ENCODE measurements at places on chromosomes 4 and X.

- no peak overlapping the region for H3K4me3 ChIP-seq
- H3K27me3 ChIP-seq, result no peaks in the 10 kb centered on the region
- no peak overlapping the region for H3K27ac ChIP-seq
- no peaks in the 10 kb centered on the region for H3K4me1 ChIP-seq
- no peaks in the 10 kb centered on the region for H3K36me3 ChIP-seq
- DNase-seq, result no peak
Observed at GRCh38 chr4:25632135-25632534, 23.5 kb upstream of the SLC34A2 start.

DNA sequence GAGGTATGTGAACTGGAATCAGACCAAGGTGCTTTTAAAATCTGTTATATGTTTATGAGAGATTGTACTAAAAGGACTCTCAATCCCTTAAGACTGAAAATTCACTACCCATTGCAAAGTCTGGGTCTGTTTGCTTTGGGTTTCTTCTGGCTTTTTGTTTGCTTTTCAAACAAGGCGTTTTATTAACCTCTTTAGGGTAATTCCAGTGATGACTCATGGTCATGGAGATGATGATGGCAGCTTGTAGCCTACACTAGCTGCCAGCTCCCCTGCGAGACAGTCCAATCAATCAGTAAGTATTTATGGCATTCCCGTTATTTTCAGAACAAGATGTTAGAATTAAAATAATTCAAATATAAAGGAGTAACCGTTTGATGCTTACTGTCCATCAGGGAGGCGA lies 643.8 kb upstream of the FTHL17 start:
- no peak overlapping the region for H3K27ac ChIP-seq
- no peaks in the 10 kb centered on the region for H3K27me3 ChIP-seq
- no peak for DNase-seq
- no peaks in the 10 kb centered on the region for H3K4me1 ChIP-seq

DNA sequence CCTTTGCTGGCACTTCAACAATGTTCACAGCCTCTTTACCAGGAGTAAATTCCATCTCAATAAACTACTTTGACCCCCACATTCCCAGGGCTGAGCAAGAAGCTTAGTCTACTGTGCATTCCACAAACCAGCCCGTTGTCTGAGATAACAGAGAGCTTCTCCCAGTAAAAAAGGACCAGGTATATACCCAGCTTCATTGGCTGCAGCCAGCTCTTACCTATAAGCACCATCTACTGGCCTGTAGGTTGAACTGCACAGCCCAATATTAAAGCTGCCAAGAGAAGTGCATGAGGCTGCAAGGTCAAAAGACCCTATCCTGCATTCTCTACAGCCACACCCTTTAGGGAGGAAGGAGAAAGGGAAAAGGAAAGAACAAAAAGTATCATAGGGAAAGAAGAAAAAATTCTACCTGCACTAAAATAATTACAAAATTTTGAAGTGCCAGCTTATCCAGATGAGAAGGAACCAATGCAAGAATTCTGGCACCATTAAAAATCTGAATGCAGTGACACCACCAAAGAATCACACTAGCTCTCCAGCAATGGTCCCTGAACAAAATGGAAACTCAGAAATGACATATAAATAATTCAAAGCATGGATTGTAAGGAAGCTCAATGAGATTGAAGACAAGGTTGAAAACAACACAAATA lies 45.7 kb upstream of the INTU start:
- no peaks in the 10 kb centered on the region for H3K4me1 ChIP-seq
- H3K4me3 ChIP-seq, result no peak overlapping the region
- no peaks in the 10 kb centered on the region for H3K27me3 ChIP-seq
- DNase-seq, result peak; percentile 3

GRCh38 chr4:104491481-104492182 lies 3.1 kb downstream of the CXXC4 start:
- DNase-seq, result peak; percentile 37
- peaks cover 76% of the 10 kb centered on the region for H3K27me3 ChIP-seq
- peak overlapping the region; percentile 80 for H3K4me3 ChIP-seq
- H3K4me1 ChIP-seq, result peaks cover 35% of the 10 kb centered on the region
- no peaks in the 10 kb centered on the region for H3K36me3 ChIP-seq
- no peak overlapping the region for H3K27ac ChIP-seq

GRCh38 chr4:53786632-53787031 lies 195.3 kb upstream of the LNX1 start:
- DNase-seq, result no peak
- H3K36me3 ChIP-seq, result no peaks in the 10 kb centered on the region
- H3K27ac ChIP-seq, result no peak overlapping the region
- H3K27me3 ChIP-seq, result peaks cover 38% of the 10 kb centered on the region

DNA sequence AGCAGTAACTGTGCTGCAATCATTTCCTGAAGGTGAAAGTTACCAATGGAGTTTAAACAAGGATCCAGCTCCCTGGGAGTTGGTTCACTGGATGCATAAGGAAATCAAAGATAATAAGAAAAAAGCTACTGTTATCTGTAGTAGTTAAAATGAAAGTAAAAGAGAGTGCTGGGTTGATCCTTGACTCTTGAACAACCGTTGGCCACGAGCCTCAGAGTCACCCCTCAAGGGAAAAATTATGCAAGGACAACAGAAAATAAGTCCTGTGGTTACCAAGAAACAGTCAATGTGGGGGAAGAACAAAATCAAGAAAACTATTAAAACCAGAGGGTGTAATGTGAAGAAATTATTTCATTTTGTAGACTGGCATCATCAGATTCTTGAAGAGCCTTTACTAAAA lies 49.7 kb upstream of the DDIT4L start:
- H3K27me3 ChIP-seq, result peaks cover 6% of the 10 kb centered on the region
- H3K4me3 ChIP-seq, result peak overlapping the region; percentile 41
- no peaks in the 10 kb centered on the region for H3K36me3 ChIP-seq
- no peaks in the 10 kb centered on the region for H3K4me1 ChIP-seq
- no peak overlapping the region for H3K27ac ChIP-seq

DNA sequence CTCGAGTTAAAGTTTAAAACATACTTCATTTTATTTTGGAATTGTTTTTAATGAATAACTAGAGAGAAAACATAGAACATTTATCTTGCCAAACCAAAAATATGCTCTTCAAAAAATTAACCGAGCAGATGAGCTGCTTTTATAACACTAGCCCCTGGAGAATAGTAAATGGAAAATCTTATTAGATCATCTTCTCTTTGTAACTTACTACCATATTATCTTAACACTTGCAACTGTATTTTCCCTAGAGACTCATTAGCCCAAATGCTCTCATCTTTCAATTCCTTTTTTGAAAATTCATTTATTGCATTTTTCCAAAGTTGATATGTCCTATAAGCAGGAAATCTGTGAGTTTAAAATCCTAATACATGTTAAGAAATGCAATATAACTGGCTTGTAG lies 143.3 kb downstream of the CAMK2D start:
- H3K36me3 ChIP-seq, result peaks cover 2% of the 10 kb centered on the region
- no peak overlapping the region for H3K27ac ChIP-seq
- H3K4me3 ChIP-seq, result no peak overlapping the region
- no peak for DNase-seq
- H3K27me3 ChIP-seq, result no peaks in the 10 kb centered on the region

- no peaks in the 10 kb centered on the region for H3K4me1 ChIP-seq
- DNase-seq, result no peak
- H3K36me3 ChIP-seq, result no peaks in the 10 kb centered on the region
Observed at GRCh38 chrX:19214311-19214710, 92.0 kb upstream of the ADGRG2 start.

- H3K4me1 ChIP-seq, result no peaks in the 10 kb centered on the region
- no peak overlapping the region for H3K27ac ChIP-seq
- H3K27me3 ChIP-seq, result peaks cover 6% of the 10 kb centered on the region
- no peaks in the 10 kb centered on the region for H3K36me3 ChIP-seq
Observed at GRCh38 chr4:8656185-8656517, 63.6 kb downstream of the CPZ start.

- H3K27me3 ChIP-seq, result peaks cover 29% of the 10 kb centered on the region
- peak; percentile 35 for DNase-seq
- H3K4me1 ChIP-seq, result peaks cover 27% of the 10 kb centered on the region
- no peaks in the 10 kb centered on the region for H3K36me3 ChIP-seq
- H3K4me3 ChIP-seq, result peak overlapping the region; percentile 73
- no peak overlapping the region for H3K27ac ChIP-seq
Observed at GRCh38 chr4:145720656-145721055, 40.7 kb downstream of the C4orf51 start.

GRCh38 chrX:130321550-130321949 lies 18.2 kb upstream of the SLC25A14 start:
- H3K36me3 ChIP-seq, result peaks cover 8% of the 10 kb centered on the region
- H3K27me3 ChIP-seq, result peaks cover 36% of the 10 kb centered on the region
- no peak for DNase-seq
- no peaks in the 10 kb centered on the region for H3K4me1 ChIP-seq

DNA sequence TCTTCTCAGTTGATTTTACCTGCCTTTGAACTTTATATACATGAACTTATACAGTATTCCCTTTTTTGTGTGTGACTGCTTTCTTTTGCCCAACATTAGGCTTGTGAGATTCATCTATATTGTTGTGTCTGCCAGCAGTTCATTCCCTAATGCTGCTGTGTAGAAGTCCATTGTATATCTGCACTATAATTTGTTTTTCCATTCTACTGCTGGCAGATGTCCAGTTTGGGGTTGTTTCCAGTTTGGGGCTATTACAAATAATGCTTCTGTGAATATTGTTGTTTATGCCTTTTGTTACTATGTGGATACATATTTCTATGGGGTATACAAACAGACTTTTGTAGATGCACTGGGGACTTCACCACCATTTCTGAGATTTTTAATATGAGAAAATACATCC lies 268.4 kb downstream of the DCTD start:
- no peaks in the 10 kb centered on the region for H3K4me1 ChIP-seq
- H3K27ac ChIP-seq, result no peak overlapping the region
- H3K4me3 ChIP-seq, result no peak overlapping the region
- DNase-seq, result no peak

DNA sequence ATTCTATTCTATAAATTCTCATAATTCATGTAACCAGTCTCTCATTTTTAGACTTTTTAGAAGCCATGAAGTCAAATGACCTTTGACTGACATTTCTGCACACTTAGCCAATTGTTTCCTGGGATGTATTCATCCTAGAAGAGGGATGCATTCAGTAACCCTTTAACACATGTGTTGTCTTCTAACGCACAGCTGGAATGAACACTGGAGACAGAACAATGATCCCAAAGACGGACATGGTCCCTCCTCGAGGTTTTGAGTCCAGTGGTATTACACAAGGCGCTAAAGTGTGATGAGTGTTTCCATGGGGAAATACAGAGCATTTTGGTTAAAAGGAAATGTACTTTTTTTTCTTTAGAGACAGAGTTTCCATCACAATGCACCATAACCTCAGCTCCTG lies 39.8 kb upstream of the CLDN24 start:
- H3K27me3 ChIP-seq, result no peaks in the 10 kb centered on the region
- no peak overlapping the region for H3K27ac ChIP-seq
- H3K4me1 ChIP-seq, result no peaks in the 10 kb centered on the region
- no peak for DNase-seq
- H3K4me3 ChIP-seq, result no peak overlapping the region

DNA sequence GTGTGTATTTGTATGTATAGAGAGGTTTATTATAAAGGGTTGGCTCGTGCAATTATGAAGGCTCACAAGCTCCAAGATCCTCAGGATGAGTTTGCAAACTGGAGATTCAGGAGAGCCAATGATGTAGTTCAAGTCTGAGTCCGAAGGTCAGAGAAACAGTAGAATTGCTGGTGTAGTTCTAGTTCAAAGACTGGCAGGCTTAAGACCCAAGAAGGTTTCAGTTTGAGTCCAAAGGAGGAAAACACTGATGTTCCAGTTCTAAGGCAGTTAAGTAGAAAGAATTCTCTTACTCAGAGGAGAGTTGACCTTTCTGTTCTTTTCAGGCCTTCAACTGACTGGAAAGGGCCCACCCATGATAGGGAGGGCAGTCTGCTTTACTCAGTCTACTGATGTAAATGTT lies 89.1 kb downstream of the PTPN13 start:
- DNase-seq, result no peak
- H3K27ac ChIP-seq, result no peak overlapping the region
- H3K4me1 ChIP-seq, result no peaks in the 10 kb centered on the region
- H3K4me3 ChIP-seq, result no peak overlapping the region
- H3K36me3 ChIP-seq, result no peaks in the 10 kb centered on the region
- no peaks in the 10 kb centered on the region for H3K27me3 ChIP-seq

- H3K4me3 ChIP-seq, result no peak overlapping the region
- H3K27me3 ChIP-seq, result peaks cover 34% of the 10 kb centered on the region
- H3K4me1 ChIP-seq, result no peaks in the 10 kb centered on the region
Observed at GRCh38 chr4:164997941-164998340, 20.5 kb upstream of the TRIM61 start.

DNA sequence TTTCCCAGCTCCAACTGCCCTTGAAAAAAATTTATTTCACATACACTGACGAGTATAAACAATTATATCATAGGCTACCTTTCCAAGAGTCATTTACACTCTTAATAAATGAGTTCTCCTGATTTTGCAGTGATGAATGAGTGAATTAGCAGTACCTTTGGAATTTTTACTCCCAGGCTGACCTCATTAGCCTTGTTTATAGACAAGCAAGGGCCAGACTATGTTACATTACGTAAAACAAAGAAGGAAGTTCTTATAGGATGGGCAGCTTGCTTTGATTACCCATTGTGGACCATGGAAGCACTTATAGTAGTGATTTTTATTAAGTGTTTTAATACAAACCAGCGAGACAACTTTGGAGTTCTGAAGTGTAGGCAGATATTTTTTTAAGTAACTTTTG lies 112.9 kb upstream of the C1QTNF7 start:
- H3K4me3 ChIP-seq, result no peak overlapping the region
- H3K36me3 ChIP-seq, result no peaks in the 10 kb centered on the region

- H3K36me3 ChIP-seq, result peaks cover 7% of the 10 kb centered on the region
- H3K27me3 ChIP-seq, result peaks cover 9% of the 10 kb centered on the region
- no peak overlapping the region for H3K4me3 ChIP-seq
- no peak for DNase-seq
- peaks cover 45% of the 10 kb centered on the region for H3K4me1 ChIP-seq
Observed at GRCh38 chrX:150688911-150689451, 4.2 kb upstream of the MTMR1 start.

GRCh38 chr4:16464651-16465050 lies 238.4 kb upstream of the TAPT1 start:
- H3K27me3 ChIP-seq, result peaks cover 4% of the 10 kb centered on the region
- H3K27ac ChIP-seq, result no peak overlapping the region
- no peak for DNase-seq
- no peak overlapping the region for H3K4me3 ChIP-seq
- H3K36me3 ChIP-seq, result no peaks in the 10 kb centered on the region

DNA sequence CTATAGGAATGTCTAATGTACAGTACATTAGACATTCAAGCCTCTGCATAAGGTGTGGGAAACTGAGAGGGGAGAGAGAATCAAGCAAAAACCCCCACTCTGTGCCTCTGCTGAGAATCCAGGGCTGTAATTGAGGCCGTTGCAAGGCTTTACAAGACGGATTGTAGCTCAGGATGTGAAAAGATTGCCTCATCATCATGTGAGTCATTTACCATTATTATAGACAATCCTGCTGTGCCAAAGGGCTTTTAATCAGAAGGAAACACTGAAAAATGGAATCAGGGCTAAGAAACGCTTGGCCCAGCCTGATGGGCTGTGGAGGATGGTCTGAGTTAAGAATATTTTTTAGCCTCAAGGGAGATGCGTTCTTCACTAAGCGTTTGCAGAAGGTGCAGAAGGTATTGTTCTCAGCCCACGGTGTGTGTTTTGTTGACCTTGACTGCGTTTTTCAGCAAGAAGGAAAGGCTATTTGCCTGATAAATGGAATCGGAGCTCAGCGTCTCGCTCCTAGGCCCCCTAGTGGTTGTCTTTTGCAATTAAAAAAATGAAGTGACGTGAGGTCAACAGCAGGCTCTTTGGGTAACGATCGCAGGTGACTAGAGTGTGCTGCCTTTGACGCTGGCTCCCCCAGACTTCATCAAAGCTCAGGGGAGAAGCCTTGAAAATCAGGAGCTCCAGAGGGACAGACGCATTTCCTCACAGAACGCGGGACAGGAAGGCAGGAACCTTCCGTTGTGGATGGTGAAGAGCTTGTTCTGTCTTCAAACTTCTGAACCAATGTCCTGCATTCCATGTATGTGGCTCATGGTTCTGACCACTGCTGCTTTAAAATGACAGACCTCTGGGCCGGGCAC lies 18.1 kb upstream of the CHRNA9 start:
- peak; percentile 64 for DNase-seq
- H3K36me3 ChIP-seq, result no peaks in the 10 kb centered on the region
- peak overlapping the region; percentile 100 for H3K27ac ChIP-seq

Measured in activated T-cell treated with anti-CD3 and anti-CD28 coated beads, Interleukin-2, amount 50 U/mL, for 72 hours (primary cell).